ENCODE measurements at places on chromosomes 16 and 17. TPM values are rescaled to one million over a fixed set of nuclear protein-coding genes. Genes with fewer than 3 reads are reported as not detected.

The TRAF7 gene
- total RNA-seq, result 37.0 TPM

The CD300LB gene
- total RNA-seq, result not detected

The SYNGR3 gene
- total RNA-seq, result 0.94 TPM

The KCNG4 gene
- not detected for total RNA-seq

The CES5A gene
- total RNA-seq, result not detected

The P2RX1 gene
- 1.3 TPM for total RNA-seq

The ENO3 gene
- total RNA-seq, result 2.7 TPM

The C16orf74 gene
- total RNA-seq, result 6.0 TPM

The KRTAP3-2 gene
- not detected for total RNA-seq

The TEKT1 gene
- total RNA-seq, result not detected

The ABCC6 gene
- 0.30 TPM for total RNA-seq

The CHST5 gene
- total RNA-seq, result not detected

The RNF222 gene
- not detected for total RNA-seq

The C1QTNF1 gene
- total RNA-seq, result 98.7 TPM

The OR2C1 gene
- total RNA-seq, result 0.08 TPM

The PIMREG gene
- not detected for total RNA-seq

The KRT39 gene
- total RNA-seq, result 0.12 TPM

The TMC5 gene
- total RNA-seq, result not detected

The PDILT gene
- total RNA-seq, result not detected

The BCO1 gene
- total RNA-seq, result under 0.01 TPM

The FKBP10 gene
- 494 TPM for total RNA-seq

The NOB1 gene
- total RNA-seq, result 21.9 TPM

The GNPTG gene
- total RNA-seq, result 93.4 TPM

The SYCE1L gene
- total RNA-seq, result 1.2 TPM

The ZNF598 gene
- total RNA-seq, result 12.0 TPM

The HOXB6 gene
- 0.12 TPM for total RNA-seq

The RND2 gene
- 0.82 TPM for total RNA-seq

The WFIKKN2 gene
- 0.08 TPM for total RNA-seq

The LITAFD gene
- not detected for total RNA-seq

The CD300LD gene
- total RNA-seq, result not detected

The TLCD3B gene
- total RNA-seq, result not detected

The SPATA22 gene
- total RNA-seq, result not detected

The PPP1R27 gene
- 0.15 TPM for total RNA-seq
